NCI-H2029 (cell line): ENCODE measurements at places on chromosomes 6 and 20.

- DNase-seq: no peak
Observed at GRCh38 chr6:15527838-15528617, 134.8 kb downstream of the DTNBP1 start.

DNA sequence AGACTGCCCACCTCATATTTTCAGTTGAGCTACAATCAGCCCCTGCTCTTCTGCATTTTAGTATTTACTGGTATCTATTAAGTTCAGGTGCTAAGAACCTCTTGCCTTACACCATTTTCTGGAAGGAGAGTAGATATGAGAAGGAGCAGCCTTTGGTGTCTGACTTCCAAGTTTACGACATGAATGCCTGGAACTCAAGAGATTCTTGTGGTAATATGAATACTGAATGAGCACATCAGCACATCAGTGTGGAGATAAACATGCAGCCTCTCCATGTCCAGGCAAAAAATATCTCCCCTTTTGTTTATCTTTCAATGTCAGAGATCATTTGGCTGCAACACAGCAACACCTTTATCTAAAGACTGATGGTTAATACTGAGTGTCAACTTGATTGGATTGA lies 65.8 kb upstream of the THEMIS start:
- no peak for DNase-seq

- no peak for DNase-seq
Observed at GRCh38 chr6:18501663-18502013, 114.5 kb downstream of the RNF144B start.

- no peak for DNase-seq
Observed at GRCh38 chr20:34956751-34957472, 1.2 kb downstream of the MYH7B start.

GRCh38 chr6:41638935-41639808 lies 904 bp downstream of the MDFI start:
- no peak for DNase-seq

GRCh38 chr6:88623531-88623930 lies 339.9 kb downstream of the RNGTT start:
- DNase-seq: no peak

- no peak for DNase-seq
Observed at GRCh38 chr20:36941401-36941835, 10.1 kb downstream of the SAMHD1 start.

GRCh38 chr6:48597951-48598350 lies 487.0 kb upstream of the PTCHD4 start:
- DNase-seq: no peak

- no peak for DNase-seq
Observed at GRCh38 chr6:26597821-26598220, 1.1 kb downstream of the ABT1 start.

- no peak for DNase-seq
Observed at GRCh38 chr20:40682104-40682981, 6.7 kb downstream of the MAFB start.

GRCh38 chr20:43914311-43915210 lies at the start of gene TOX2:
TOX2 (plus strand) TSS chr20:43914852; CDS start chr20:43914892, 40 bp downstream.
- DNase-seq: peak; percentile 42

GRCh38 chr20:59571551-59572314 lies 32.6 kb upstream of the PHACTR3 start:
- DNase-seq: peak; percentile 8

- no peak for DNase-seq
Observed at GRCh38 chr6:149109397-149110070, 208.0 kb upstream of the TAB2 start.
